SK-MEL-5 (cell line): ENCODE measurements at places on chromosomes 16 and 17.

- no peak for DNase-seq
These were observed 96.4 kb downstream of the C16orf78 start for GRCh38 chr16:49469930-49470451.

GRCh38 chr17:147796-148740, 10.7 kb downstream of the SCGB1C2 start:
- no peak for DNase-seq

- no peak for DNase-seq
These were observed at the start of gene CDH13 for GRCh38 chr16:82626791-82627261. Gene CDH13 (plus strand): TSS chr16:82626969.

DNA sequence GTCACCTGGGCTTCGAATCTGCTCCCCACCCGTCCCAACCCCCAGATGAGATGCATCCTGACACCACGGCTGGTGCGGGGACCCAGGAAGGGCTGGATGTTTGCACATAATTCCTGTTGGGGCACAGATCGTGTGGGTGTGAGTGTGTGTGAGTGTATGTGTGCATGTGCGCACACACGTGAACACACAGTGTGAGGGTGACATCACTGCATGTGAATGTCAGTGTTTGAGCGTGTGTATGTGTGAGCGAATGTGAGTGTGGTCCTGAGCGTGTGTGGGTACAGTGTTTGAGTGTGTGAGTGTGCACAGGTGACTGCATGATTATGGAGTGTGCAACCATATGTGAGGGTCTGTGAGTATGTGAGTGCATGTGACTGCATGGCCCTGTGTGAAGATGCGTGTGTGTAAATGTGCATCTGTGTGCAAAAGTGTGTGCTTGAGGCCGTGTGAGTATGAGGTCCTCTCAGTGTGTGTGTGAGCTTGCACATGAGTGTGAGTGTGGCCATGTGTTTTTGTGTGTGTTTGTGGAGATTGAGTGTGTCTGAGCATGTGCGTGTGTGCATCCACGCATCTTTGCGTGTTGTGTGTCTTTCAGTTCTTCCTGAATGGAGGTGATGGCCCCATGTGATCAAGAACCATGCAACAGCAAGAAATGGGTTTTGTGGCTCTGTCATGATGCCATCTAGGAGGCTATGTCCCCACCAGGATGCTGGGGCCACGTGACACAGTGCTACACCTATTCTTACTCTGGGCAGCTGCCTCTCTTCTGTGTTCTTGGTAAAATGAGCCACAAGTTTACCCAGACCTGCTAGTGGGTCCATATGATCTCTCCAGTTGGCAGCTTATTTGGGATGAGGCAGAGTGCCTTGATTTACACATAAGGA, 70.5 kb upstream of the GCSH start:
- no peak for DNase-seq

DNA sequence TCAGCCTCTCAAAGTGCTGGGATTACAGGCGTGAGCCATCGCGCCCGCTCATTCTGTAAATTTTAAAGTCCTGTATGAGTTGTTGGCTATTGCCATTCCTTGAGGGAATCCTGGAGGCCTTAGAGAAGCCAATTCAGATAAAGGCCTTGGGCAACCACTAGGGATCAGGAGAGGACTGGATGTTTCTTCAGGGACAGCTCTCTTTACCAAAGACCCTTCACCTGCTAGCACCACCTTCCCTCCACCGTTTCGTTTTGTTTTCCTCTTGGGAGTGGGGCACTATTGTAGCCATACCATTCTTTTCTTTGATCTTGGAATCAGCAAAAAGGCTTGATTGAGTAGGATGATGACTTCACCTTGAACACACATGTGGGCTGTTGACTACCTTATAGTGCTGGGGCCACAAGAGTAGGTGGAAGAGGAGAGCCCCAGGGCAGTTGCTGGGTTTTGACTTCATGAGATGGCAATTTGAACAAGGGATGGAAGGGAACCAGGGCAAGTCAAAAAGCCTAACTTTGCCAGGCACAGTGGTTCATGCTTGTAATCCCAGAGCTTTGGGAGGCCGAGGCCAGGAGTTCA, 7.0 kb upstream of the ANKRD40CL start:
- DNase-seq: no peak

DNA sequence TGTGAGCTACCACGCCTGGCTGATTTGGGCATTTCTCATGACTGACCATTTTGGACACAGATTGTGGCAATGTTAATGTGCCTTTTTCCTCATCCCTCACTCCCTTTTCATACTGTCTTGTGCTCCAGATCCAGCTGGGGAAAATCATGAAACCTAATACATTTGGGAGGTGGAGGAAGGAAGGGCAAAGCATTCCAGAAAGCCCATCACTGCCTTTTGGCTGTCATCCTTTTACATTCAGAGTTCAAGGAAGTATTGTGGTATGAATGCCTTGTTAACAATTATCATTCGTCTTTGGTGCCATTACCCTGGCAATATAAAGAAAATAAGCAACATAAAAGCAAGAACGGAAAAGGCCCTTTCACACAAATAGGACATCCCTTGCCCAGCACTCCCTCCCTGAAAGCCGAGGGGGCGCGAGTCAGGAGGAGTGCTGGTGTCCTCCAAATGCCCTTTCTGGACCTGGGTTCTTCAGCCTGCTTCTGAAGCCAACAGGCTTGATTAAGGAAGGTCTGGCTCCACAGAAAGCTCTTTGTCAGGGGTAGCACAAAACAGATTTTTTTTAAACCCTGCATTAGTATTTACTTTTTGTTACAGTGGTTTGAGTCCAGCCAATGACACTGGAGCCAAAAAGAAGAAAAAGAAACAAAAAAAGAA, 20.1 kb downstream of the NMT1 start:
- DNase-seq: no peak
